ENCODE measurements at places on chromosomes 2 and 18. TPM values are rescaled to one million over a fixed set of nuclear protein-coding genes. Genes with fewer than 3 reads are reported as not detected.

GRCh38 chr2:48712151-48712550, 43.4 kb downstream of the LHCGR start:
- no peak for DNase-seq

DNA sequence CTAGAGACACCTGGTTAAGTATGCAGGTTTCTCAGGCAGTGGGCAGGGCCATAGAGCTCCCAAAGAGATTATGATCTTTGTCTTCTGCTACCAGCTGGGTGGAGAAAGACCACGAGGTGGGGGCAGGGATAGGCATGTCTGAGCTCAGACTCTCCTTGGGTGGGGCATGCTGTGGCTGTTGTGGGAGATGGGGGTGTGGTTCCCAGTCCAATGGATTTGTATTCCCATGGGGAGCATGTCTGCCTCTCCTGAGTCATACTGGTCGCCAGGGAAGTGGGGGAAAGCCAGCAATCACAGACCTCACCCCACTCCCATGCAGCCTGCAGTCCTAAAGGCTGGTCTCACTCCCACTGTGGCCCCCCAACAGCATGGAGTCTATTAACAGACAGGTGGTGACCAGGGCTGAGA, 31.4 kb upstream of the RHOB start:
- peak; percentile 31 for DNase-seq

GRCh38 chr2:158624961-158625360, 168.2 kb downstream of the PKP4 start:
- DNase-seq = no peak

- no peak for DNase-seq
Observed at GRCh38 chr2:238709325-238710025, 138.4 kb upstream of the TWIST2 start.

DNA sequence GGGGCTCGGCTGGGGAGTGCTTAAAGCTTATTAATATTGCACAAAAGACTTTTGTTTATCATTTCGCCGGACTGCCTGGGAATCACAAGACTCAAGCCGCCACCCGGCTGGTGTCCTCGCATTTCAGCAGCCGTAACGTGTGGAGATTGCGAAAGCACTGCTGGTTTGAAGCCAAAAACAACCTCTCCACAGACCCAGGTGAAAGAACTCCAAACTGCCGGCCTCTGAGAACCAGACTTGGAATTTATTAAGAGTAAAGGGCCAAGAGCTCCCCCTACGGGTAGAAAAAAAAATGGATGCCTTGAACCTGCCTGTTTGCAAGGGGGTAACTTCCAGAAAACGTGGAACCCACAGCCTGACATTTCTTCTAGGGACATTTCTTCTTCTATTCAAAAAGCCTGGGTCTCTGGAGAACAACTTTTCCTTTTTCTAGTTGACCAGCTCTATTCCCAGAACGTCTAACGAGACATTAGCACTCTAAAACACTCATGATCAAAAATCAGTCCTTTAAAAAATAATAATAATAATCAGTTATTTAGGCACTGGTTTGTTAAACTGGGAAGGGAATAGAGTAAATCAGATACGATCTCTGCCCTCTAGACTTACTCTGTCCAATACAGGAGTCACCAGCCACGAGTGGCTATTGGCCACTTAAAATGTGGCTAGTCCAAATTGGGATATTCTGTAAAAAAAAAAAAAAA, 216.3 kb downstream of the C1D start:
- peak; percentile 80 for DNase-seq

DNA sequence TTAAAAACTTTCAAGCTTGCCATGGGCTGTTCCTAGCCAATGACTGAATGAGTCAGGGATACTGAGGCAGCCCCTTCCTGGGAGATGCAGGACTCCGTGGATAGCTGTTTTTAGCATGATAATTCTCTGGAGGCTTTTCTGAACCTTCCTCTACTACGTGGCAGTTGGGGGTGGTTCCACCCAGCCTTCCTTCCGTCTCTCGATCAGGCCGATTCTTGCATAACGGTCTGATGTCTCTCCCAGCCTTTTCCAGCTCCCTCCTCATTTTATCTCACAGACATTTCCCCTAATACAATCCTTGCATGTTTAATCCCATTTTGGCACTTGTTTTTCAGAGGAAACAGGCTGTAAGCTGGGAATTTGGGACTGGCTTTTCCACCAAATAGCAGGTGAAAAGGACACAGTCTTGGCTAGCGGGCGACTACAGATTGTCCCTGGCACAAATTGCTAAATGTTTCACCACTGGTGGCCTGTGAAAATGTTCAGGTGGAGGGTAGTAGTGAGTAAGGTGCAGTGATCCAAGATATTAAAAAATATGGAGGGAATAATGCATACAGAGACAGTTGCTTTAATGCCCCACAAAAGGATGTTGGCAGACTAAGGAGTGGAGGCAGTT, 21.0 kb upstream of the CTLA4 start:
- DNase-seq = no peak

- no peak for DNase-seq
Observed at GRCh38 chr2:152106464-152106863, 7.6 kb upstream of the CACNB4 start.

Gene CXCR4
- total RNA-seq = 0.22 TPM

Gene SLC30A3
- not detected for total RNA-seq

Gene CCDC85A
- total RNA-seq = 0.37 TPM

Gene C1QL2
- not detected for total RNA-seq
